ENCODE measurements at places on chromosomes 1 and 21.
A peak's percentile ranks its signal among the peaks of the same experiment; 100 is the strongest.

DNA sequence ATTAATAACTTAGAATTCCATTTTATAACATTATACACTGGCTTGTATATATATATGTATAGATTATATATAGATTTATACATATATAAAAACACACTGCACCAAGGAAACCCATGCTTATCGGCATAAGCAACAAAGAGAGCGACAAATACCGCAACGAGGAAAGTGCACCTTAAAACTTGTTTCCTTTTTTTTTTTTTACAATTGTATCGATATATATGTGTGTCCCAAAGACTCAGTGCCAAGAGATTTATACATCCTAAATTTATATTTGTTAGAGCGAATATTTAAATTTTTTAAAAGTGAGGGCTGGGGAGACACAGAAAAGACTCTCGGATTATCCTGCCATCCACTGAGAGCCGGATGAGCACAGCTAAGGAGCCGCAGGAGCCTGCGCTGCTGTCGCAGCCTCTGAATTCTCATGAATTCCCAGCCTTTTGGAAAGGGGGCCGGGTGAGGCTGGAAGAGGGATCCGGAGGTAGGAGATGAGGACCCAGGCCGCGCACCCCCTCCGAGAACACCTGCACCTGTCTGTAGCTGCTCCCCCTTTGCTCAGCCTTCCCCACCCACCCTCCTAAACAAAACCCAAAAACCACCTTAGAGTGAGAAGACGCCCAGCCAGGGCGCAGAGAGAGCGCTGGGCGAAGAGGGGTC lies 5.2 kb downstream of the DMRTA2 start:
- no peak for DNase-seq

- DNase-seq: no peak
Observed at GRCh38 chr21:19999369-20000272, 998.6 kb upstream of the NCAM2 start.

DNA sequence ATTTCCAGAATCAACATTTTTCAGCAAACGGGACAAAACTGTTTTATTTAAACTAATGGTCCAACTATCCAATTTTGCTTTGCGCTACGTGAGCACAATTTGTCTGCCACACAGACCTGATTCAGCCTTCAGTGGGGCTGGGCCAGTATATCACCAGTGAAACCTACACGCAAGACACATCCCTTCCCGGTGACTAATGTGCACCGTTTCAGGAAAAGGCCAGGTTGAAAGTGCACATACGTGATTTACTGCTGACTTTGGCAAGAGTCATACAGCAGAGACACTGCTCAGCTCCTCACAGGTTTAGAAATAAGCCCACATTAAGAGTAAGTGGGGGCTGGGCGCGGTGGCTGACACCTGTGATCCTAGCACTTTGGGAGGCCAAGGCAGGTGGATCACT lies 5.1 kb upstream of the TMEM51 start:
- no peak for DNase-seq

GRCh38 chr21:45866551-45866950 lies 115.0 kb upstream of the COL6A1 start:
- DNase-seq: no peak

DNA sequence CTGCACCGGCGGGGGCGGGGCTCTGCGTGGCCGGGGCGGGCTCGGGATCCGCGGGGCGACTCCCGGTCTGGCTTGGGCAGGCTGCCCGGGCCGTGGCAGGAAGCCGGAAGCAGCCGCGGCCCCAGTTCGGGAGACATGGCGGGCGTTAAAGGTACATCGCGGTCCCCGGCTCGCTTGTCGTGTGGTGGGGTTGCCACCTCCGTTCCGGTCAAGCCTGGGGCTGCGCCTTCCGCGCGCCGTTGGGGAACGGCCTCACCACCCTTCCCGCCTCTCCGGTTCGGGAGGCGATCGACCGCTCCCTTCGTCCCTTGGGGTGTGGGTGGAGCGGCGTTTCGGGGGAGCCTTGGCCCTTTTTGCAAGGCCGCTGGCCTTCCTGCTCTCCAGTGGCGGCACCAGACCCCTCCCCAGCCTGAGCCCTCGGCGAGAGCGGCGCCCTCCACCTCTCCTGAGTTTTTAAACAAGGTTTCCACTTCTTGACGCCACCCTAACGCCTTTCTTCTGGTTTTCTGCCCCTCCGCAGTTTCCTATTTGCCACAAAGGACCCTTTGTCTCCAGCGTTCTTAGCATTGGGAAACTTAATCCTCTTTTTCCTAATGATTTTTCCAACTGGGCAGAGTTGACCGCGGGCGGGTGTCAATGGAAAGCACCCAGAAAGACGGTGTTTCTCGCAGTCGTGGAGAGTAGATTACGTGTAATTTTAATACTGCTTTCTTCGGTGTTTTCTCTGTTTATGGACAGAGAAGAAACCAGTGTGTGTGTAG lies at the start of the genes LEPR and LEPROT:
TSS of gene LEPR (plus strand) at position 79 of the 761 bp plus-strand sequence. CDS start 144,898 bp downstream, outside the sequence.
TSS of gene LEPROT (plus strand) at position 79 of the 761 bp plus-strand sequence. CDS start at position 136, 57 bp downstream.
- no peak for DNase-seq

DNA sequence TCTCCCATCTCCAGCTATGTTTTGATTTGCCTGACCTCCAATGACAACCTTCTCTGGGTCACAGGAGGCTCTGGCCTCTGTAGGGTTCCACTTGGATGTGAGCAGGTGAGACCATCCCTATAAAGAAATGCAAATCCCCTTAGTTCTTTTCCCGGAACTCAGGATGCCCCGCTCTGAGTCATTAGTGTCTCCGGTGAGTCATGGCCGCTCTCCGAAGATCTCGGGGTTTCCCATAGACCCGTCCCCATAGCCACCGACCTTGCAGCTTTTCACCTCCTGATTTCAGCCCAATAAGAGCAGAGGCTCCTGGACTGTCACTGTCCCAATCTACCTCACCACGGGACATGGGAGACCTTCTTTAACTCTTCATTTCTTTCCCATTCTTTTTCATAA lies 98.2 kb downstream of the PGBD5 start:
- no peak for DNase-seq

GRCh38 chr1:64440183-64440826 lies 29.6 kb upstream of the CACHD1 start:
- no peak for DNase-seq

GRCh38 chr1:171828794-171829193 lies 12.5 kb upstream of the DNM3 start:
- no peak for DNase-seq

GRCh38 chr1:94336991-94337390 lies 81.2 kb upstream of the ABCD3 start:
- DNase-seq: no peak

GRCh38 chr1:151989211-151989862 lies 4.3 kb downstream of the S100A10 start:
- peak; percentile 57 for DNase-seq

- DNase-seq: no peak
Observed at GRCh38 chr1:16903458-16903796, 7.6 kb downstream of the RNU1-2 start.

DNA sequence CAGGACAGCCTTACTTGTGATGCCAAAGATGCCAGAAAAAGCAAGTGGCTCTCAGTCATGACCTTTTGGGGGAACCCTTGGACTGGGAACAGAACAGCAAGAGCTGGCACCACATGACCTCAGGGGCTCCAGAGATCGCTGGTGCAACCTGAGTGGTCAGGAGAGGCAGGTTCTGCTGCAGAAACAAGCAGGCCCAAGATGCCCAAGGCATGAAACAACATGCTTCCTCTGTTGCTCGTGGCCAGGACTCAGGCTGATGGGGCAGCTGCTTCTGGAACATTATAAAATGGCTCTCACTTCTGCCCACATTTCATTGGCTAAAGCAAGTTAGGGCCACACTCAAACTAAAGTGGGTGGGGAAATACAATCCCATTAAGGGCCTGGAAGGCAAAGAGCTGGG lies 17.7 kb upstream of the CLSTN1 start:
- DNase-seq: no peak

- DNase-seq: no peak
Observed at GRCh38 chr1:48061162-48062136, 64.3 kb upstream of the TRABD2B start.

GRCh38 chr1:115980998-115981993 lies 5.0 kb downstream of the SLC22A15 start:
- DNase-seq: no peak

DNA sequence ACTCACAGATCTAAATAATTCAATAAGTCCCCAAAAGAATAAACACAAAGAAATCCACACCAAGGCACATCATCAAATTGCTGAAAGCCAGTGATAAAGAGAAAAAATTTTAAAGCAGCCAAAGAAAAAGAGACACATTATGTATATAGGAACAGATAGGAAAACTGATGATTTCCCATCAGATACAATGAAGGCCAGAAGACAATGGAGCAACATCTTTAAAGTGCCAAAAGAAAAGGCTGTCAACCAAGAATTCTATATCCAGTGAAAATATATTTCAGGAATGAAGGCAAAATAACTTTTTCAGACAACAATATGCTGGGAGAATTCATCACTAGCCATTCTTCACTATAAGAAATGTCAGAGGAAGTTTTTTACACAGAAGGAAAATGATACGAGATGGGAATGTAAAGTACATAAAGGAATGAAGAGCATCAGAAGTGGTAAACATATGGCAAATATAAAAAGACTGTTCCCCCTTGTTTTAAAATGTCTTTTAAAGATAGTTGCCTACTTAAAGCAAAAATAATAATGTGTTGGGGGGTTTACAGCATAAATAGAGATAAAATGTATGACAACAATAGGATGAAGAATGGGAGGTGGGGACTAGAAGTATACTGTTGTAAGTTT lies 9.4 kb upstream of the MYOG start:
- no peak for DNase-seq

DNA sequence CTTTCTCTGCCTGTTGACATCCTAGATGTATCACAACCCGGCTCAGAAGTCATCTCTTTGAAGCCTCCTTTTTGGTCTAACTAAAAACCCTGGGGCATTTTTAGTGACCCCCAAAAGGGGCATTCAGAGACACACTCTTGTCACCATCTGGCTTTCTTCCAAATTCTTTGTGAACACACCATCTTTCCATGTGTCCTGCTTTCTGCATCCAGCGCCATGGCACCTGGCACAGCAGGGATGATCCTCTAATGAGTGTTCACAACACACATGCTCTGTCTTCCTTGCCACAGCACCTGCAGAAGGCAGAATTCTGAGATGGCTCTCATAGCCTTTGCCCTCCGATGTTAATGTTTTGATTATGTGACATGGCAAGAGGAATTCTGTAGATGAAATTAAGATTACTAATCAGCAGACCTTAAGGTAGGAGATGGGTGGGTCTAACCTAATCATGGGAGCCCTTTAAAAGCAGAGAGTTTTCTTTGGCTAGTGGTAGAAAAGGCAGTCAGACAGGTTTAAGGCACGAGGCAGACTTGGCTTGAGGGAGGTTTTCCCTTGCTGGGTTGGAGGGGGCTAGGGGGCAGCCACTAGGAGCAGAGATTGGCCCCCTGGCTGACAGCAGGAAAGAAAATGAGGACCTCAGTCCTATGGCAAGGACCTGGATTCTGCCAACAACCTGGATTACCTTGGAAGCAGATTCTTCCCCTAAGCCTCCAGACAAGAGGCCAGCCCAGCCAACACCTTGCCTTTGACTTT lies 4.9 kb upstream of the TMEM61 start:
- DNase-seq: no peak

DNA sequence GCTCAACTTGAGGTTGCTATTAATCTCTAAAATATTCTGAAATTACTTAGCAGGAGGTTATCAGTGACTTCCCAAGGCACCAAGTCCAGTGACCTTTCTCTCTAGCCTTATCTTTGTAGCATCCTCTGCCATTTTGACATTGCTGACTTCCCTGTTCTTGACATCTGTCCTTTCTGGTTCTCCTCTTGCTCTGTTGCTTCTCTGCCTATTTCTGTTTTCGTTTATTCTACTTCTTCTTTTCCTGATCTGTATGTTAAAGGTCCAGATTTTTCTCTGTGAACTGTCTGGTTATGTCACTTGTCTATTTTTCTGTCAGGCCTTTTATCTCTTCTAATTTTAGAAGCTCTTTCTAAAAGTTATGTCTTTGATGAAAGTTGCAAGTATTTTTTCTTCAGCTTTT lies 178.8 kb downstream of the VPS13D start:
- DNase-seq: no peak

GRCh38 chr1:99680270-99680669 lies 34.4 kb downstream of the PALMD start:
- peak; percentile 22 for DNase-seq

- peak; percentile 15 for DNase-seq
Observed at GRCh38 chr1:179121159-179121938, 39.5 kb downstream of the TOR3A start.

DNA sequence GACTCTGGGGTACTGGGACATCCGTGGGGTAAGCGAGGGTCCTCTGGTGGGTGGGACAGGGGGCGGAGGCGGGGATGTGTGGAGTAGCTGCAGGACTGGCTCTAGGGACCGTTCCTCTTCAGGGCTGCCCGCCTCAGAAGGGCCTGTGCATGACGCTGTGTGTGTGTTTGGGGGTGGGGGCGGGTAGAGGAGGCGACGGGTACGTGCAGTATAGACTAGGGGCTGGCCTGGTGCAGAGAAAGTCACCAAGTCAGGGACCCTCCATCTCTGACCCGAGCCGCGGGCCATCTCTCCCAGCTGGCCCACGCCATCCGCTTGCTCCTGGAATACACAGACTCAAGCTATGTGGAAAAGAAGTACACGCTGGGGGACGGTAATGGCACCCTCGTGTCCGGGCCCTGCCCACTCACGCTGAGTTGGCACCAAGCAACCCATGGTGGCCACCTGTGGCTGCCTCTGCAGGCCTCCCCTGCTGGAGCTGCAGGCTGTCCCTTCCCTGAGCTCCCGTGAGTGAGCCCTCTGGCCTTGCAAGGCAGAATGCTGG lies 342 bp downstream of the GSTM5 start:
- DNase-seq: no peak

- no peak for DNase-seq
Observed at GRCh38 chr1:224563666-224564065, 52.5 kb upstream of the CNIH3 start.

- DNase-seq: no peak
Observed at GRCh38 chr1:243428617-243429342, 172.9 kb downstream of the SDCCAG8 start.

DNA sequence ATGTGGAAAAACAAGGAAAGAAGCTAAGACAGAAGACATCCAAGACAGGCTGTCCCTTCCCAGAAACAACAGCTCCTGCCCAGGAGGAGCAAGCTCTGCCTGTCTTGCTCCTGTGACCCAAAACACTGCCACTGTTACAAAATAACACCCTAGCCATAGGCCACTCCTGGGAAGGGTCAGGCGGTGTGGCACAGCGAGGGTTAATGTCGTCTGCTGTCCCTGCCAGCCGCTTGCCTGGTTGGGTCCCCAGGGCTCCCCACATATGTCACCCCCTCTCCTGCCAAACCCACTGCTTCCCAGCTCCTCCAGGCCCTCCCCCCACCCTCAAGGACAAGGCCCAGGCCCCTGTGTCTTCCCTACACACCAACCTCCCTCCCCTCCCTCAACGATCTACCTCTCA lies 3.9 kb upstream of the NHLH1 start:
- DNase-seq: no peak

- no peak for DNase-seq
Observed at GRCh38 chr1:40986328-40986783, 6.9 kb downstream of the CTPS1 start.

DNA sequence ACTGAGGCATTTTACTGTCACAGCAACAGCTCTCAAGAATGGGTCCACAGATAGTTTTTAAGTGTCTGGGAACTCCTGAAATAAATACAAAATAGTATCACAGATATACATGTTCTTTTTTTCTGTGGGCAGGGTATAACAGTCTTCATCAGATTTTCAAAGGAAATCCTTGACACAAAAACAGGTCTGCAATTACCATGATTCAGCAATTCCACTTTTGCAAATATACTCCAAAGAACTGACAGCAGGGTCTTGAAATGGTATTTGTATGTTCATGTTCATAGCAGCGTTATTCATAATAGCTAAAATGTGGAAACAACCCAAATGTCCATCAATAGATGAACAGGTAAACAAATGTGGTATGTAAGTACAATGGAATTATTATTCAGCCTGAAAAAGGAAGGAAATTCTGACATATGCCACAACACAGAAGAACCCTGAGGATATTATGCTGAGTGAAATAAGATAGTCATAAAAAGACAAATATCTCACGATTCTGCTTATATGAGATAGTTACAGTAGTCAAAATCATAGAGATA lies 85.0 kb downstream of the EPS15 start:
- no peak for DNase-seq
